Stimulated activated CD8-positive, alpha-beta memory T cell treated with anti-CD3 and anti-CD28 coated beads, Interleukin-12 subunit alpha, Interleukin-12 subunit beta, amount 100 ng/mL, for 4 hours (primary cell): ENCODE measurements at places on chromosomes 1 and 21.

GRCh38 chr1:211331011-211331709 lies 4.5 kb downstream of the TRAF5 start:
- no peak for DNase-seq

DNA sequence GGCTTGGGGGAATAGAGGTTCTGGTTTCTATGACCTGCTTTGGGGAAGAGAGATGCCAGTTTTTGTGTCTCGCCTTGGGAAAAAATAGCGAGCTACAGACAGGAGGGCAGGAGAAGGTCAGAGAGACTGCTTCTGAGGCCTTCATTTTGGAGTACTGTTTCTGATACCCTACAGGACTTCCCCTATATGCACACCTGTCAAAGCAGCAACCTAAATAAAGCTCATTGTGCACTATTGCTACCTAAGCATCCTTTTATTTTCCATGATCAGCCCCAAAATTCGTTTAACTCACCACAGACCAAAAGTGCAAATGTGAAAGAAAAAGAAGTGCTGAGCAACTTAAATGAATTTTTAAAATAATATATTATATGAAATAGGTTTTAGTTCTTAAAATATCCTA lies 145.6 kb upstream of the CHRM3 start:
- no peak for DNase-seq

- no peak for DNase-seq
These were observed 147.8 kb downstream of the TENT5C start for GRCh38 chr1:117753652-117754051.

DNA sequence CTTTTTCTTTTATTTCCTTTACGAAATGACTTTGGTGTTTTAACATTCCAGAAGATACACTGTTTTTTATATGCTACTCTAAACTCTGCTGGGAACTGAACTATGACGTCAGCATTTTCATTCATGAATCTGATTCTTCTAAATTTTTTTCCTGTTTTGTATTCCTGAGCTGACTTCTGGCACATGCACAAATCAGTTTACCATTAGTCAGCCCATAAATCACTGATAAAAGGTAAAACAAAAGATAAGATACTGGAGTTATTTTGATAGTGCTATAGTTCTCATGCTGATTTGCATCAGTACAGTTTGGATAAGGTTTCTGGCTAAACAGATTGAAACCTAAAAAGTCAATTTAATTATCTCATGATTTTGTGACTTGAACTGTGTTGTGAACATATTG lies 10.4 kb downstream of the CAMTA1 start:
- no peak for DNase-seq

GRCh38 chr1:97364086-97364485 lies 556.7 kb downstream of the DPYD start:
- DNase-seq, result no peak

DNA sequence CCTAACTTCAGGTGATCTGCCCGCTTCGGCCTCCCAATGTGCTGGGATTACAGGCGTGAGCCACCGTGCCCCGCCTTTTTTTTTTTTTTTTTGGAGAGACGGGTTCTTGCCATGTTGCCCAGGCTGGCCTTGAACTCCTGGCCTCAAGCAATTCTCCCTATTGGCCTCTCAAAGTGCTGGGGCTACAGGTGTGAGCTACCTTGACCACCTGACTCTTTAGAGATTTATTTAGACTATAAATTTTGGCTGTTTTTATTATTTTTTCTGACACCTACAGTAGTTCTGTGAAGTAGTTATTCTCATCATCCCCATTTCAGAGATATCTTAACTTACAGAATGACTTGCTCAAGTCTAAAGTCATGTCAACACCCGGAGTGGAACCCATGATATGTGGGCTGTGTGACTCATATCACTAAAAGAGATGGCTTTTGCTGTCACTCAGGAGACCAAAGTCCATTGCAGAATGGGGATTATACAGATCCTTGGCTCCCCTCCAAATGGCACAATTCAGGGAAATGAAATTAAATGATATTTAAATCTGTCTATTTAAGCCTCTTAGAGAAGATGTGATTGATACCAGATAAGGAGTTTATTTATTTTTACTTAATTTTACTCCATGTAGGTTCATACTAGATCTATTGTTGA lies 93.2 kb downstream of the CTH start:
- no peak for DNase-seq

DNA sequence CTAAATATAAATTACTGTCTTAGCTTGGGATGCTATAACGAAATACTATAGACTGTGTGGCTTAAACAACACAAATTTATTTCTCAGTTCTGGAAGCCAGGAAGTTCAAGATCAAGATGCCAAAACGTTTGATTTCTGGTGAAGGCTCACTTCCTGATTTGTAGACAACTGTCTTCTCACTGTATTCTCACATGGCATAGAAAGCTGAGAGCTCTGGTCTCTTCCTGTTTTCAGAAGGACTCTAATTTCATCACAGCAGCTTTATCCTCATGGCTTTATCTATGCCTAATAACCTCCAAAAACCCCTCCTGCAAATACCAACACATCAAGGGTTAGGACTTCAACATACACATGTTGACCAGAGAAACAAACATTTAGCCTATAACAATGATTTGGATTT lies 1795.5 kb downstream of the MRPL39 start:
- no peak for DNase-seq

DNA sequence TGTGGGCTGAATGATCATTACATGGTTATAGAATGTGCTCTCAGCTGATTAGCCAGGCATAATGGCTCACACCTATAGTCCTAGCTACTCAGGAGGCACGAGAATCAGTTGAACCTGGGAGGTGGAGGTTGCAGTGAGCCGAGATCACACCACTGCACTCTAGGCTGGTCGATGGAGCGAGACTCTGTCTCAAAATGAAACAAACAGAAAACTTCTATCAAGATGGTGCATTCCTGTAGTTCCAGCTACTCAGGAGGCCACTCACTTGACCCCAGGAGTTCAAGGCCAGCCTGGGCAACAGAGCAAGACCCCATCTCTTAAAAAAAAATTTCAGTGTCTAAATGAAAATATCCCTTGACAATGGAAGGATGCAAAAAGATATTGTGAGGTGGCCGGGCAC lies 10.9 kb downstream of the TIMM17A start:
- DNase-seq, result no peak

DNA sequence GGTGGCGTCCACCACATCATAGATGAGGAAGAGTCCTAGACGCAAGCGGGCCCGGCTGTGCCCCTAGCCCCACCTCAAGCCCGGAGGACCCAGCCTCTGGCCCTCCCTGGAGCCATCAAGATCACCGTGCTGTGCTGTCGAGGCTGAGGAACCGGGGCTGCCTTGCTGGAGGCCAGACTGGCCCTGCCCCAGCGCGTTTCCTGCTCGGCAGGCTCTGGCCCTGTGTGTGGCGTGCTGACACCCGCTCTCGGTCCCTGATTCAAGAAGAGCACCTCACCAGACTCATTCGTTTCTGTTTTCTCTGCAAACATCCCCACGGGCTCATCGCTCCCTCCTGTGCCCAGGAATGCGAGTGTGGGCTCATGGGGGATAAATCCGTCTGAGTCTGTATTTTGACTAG lies 51.1 kb downstream of the GLIS1 start:
- no peak for DNase-seq

GRCh38 chr21:41483415-41483814 lies 24.5 kb downstream of the TMPRSS2 start:
- DNase-seq, result no peak

GRCh38 chr1:210342986-210343780 lies 14.5 kb downstream of the HHAT start:
- DNase-seq, result no peak

DNA sequence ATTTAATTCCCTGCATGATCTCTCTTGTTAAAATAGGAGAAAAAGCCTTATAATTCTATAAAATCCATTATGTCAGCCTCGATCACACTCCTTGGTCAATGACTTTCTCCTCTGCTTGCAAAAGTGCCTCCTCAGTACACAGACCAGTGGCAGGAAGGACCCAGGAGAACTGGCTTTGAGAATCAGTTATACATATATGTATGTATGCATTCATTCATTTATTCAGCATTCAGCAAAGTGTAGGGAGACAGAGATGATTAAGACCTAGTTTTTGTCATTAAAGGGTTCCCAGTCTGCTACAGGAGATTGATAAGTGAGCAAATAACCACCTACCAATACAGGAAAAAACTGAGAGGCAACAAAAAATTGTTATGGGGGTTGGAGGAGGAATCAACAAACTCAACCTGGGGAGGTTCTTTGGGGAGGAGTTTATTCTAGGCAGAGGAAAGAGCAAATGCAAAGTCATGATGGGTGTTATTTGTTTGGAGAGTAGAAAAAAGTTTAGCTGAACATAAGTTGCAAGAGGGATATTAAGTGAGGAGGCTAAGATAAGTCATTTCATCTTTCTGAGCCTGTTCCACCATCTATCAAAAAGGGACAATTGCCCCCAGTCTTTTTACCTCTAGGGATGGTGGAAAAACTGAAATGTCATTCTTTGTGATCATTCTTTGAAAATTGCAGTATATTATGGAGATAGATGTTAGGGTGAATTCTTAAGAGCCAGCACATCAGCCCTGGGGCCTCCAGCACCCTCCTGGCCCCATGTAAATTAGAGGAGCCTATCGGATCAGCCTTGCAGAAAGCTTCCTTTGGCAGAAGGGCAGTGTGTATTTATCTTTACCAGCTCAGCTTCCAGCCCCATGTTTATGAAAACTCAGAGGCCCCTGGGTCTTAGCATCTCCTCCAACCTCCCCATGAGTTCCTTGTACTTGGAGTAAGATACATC lies 128.0 kb downstream of the OMA1 start:
- DNase-seq, result no peak
